ENCODE measurements at places on chromosomes 16 and 17.

GRCh38 chr17:41986634-41987033, 20.0 kb downstream of the CNP start:
- DNase-seq = no peak

DNA sequence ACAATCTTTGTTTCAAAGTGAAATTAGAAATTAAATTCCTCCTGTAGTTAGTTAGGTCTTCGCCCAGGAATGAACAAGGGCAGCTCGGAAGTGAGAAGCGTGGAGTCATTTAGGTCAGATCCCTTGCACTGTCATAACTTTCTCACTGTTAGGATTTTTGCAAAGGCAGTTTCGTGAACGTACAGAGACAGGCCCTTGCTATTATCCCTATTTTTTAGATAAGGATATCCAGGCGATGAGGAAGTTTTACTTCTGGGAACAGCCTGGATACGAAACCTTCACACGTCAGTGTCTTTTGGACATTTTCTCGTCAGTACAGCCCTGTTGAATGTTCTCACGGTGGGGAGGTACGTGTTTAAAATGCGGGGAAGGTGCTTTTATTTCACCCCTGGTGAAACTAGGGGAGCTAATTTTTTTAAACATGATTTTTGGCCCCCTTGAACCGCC, 318 bp upstream of the RBL2 start:
- DNase-seq = no peak

- DNase-seq = no peak
Measured at GRCh38 chr17:58235821-58236220, 2.6 kb upstream of the LPO start.

- no peak for DNase-seq
Measured at GRCh38 chr16:67969254-67970039, 1.0 kb upstream of the SLC12A4 start.

DNA sequence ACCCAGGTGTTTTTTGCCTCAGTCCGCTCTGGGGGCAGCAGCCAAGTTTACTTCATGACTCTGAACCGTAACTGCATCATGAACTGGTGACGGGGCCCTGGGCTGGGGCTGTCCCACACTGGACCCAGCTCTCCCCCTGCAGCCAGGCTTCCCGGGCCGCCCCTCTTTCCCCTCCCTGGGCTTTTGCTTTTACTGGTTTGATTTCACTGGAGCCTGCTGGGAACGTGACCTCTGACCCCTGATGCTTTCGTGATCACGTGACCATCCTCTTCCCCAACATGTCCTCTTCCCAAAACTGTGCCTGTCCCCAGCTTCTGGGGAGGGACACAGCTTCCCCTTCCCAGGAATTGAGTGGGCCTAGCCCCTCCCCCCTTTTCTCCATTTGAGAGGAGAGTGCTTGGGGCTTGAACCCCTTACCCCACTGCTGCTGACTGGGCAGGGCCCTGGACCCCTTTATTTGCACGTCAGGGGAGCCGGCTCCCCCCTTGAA, 2.1 kb upstream of the C17orf107 start:
- DNase-seq = no peak

DNA sequence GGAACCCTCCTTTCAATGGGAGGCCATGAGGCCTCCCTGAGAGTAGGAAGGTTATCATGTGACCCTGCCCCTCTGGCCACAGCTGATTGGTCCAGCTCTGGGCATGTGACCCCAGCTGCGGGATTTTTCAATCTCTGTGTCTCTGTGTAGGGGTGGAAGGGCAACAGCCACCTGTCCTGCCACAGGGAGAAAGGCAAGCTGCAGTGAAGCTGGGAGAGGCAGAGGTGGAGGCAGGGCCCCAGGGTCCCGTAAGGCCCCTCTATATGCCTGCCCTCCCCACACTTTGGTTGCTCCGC, 10.9 kb downstream of the DNAAF8 start:
- no peak for DNase-seq

DNA sequence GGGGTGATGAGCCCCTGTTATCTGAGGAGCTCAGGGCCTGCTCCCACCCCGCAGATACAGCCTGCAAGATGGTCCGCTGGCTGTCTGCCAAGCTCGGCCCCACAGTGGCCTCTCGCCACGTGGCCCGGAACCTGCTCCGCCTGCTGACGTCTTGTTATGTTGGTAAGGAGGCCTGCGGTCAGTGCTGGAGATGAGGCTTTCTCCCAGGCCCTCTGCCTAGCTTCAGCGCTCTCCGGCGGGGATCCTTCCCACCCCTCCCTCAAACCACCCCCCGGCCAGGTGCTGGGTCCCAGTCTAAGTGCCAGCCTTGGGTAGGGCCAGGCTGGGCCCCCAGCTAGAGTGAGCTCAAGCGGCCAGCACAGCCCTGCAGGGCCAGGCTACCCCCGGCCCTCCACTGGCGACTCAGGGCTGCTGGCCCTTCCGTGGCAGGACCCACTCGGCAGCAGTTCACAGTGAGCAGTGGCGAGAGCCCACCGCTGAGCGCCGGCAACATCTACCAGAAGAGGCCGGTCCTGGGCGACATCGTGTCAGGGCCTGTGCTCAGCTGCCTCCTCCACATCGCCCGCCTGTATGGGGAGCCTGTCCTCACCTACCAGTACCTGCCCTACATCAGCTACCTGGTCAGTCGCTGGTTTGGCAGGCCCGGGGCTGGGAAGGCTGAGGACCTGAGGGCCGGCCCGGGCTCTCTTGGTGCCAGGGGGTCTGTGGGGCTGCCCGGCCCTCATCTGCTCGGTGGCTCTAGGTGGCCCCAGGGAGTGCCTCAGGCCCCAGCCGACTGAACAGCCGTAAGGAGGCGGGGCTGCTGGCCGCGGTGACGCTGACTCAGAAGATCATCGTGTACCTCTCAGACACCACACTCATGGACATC, 6.1 kb downstream of the WDR81 start:
- DNase-seq = no peak

DNA sequence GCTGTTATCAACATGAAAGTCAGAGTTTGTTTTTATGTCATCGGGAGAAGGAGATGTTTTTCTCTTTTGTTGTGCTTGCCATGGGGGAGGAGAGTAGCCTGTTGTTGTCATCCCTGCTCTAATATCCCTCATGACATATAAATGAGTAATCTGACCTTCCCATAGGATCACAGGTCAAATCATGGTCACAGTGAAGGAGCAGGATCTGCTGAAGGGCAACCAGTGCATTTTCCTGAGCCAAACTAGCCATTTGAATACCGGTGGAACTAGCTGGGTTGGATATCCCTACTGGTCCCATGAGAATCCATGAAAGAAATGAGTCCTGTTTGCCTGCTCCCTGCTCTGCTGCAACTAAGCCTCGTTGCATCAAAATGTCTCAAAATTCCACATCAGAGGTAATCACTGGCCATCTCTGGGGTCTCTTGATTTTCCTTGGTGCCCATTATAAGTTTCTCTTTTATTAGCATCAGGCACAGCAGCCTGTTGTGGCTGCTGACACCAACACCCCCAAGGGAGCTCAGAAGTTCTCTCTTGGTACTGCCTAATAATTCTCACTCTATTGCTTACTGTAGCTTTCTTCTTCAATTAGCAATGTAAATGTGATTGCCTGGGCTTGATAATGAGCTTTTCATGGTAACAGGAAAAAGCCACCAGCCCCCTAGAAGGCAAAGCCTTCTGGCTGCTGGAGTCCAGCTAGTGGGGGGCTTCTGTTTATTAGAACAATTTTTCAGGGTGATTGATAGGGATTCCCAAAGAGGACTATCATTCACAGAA, 211.4 kb upstream of the ERCC4 start:
- no peak for DNase-seq

GRCh38 chr17:49508866-49509587, 13.9 kb downstream of the NGFR start:
- no peak for DNase-seq
